ENCODE measurements at places on chromosomes 16 and 17.

DNA sequence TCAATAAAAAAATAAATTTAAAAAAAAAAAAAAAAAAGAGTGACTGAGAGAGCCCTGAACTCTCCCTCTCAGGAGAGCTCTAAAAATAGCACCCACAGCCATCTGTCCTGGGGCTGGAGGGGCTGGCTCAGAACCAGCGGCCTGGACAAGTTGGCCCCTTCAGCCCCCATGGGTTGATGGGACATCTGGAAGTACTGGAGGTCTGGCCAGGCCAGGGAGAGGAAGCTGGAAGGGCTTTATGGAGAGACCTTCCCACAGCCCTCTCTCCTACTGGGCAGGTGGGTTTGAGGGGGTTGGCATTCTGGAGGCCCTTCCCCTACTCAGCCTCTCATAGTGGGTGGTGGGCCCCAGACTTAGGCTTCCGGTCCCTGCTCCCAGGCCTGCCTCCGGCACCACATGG is 93.7 kb upstream of the TMEM97 start:
- DNase-seq: no peak

- DNase-seq: no peak
These were observed 42.6 kb downstream of the KLHDC4 start for GRCh38 chr16:87723226-87723623.

DNA sequence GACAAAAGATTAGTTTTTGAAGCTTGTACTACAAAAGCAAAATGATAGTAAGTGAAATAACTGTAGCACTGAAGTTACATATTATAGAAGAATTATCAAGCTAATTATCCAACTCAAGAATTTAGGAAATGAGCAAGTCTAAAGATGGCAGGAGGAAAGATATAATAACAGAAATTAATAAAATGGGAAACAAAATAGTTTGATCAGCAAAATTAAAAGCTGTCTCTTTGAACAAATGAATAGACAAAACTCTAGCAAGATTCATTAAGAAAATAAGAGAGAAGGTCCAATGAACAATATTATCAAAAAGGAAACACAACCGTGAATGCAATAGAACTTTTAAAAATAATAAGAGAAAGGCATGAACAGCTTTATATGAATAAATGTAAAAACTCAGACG is 224.3 kb upstream of the IRX5 start:
- DNase-seq: no peak

- DNase-seq: no peak
These were observed 84.8 kb upstream of the TBC1D3K start for GRCh38 chr17:37839196-37839978.

- DNase-seq: no peak
These were observed 5.6 kb upstream of the TBX2 start for GRCh38 chr17:61393904-61394629.

DNA sequence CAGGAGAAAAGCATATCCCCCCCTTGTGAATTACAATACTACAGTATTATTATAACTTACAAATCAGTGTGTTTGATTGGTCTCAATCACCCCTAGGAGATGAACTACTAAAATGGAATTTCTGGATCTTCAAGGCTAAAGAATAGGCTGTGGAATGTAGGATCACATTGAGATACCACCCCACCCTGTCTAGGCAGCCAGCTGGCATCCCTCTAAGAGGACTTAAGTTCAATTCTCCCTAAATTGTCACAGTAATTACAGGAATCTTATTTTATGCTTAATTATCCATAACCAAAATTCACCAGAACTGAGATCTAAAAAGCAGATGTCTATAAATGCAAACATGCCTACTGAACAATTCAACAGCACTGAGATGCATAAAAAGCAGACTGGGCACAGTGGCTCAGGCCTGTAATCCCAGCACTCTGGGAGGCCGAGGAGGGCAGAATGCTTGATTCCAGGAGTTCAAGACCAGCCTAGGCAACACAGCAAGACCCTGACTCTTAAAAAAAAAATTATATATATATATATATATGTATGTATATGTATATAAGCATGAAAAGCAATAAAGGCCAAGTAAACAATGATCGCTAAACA is 12.0 kb downstream of the AP1G1 start:
- no peak for DNase-seq

DNA sequence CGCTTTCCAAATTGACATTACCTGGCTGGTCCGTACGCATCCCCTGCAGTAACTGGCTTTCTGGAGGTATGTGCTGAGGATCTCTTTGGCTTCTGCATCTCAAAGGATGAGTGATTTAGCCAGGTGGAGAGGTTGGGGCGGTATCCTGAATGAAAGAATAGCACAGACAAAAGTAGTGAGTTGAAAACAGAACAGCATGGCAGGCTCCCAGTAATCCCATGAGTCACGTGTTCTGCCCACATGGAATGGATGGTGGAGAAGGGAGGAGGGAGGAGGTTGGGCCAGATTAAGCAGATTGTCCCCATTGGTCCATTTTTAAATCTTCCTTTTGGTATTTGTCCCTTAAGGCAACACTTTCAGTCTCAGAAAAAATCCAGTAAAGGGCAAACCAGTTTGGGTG is 176.0 kb downstream of the WWOX start:
- no peak for DNase-seq

GRCh38 chr16:49554681-49555080 is 181.1 kb downstream of the C16orf78 start:
- no peak for DNase-seq

- no peak for DNase-seq
These were observed 5.9 kb downstream of the PAM16 start for GRCh38 chr16:4344983-4345835.

GRCh38 chr17:66704858-66705520 is 129.9 kb upstream of the CACNG5 start:
- no peak for DNase-seq

All from stimulated activated CD4-positive, alpha-beta T cell treated with anti-CD3 and anti-CD28 coated beads, Interleukin-4, amount 100 ng/mL, for 1 hour (primary cell).